ENCODE measurements at places on chromosomes 5 and 9.

DNA sequence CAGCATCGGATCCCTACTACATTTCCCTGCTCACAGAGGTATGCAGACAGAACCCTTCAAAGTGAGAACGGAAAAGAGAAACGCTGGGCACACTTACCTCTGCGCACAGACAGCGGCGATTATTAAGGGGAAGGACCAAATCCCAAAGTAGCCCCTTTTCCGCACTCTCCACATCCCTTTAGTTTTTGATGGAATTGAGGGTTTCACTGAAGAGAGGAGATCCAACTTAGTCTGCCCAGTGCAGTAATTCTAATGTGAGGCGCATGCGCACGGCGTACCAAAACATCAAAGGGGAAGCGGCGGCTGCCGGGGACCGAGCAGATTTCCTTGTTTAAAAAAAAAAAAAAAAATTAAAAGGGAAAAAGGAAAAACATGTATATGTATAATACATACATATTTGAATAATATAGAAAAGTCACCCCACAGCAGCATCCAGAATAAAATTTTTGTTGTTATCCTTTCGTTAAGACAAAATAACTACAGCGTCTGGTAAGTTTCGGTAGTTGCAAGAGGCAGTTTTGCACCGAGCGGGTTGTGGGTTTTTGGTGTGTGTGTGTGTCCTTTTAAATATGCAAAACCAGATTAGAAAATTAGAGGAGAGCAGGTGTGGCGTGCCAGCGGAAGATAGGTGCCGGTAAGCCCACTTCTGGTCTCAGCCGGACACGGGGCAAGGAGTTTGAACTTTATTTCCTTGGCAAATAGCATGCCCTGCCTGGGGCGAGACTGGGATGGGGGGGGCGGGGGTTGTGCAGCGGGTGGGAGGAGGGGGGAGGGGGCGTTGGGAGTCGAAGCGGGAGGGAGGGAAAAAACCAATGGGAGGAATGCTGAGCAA lies at the start of gene GABRB2:
Gene GABRB2 (minus strand): TSS at position 256 of the 832 bp plus-strand sequence. CDS start 82 bp downstream, at position 174.
- no peak for DNase-seq

GRCh38 chr9:77827104-77827784 lies 179.1 kb upstream of the GNA14 start:
- DNase-seq = no peak

- no peak for DNase-seq
Observed at GRCh38 chr5:22835686-22836085, 17.5 kb downstream of the CDH12 start.

DNA sequence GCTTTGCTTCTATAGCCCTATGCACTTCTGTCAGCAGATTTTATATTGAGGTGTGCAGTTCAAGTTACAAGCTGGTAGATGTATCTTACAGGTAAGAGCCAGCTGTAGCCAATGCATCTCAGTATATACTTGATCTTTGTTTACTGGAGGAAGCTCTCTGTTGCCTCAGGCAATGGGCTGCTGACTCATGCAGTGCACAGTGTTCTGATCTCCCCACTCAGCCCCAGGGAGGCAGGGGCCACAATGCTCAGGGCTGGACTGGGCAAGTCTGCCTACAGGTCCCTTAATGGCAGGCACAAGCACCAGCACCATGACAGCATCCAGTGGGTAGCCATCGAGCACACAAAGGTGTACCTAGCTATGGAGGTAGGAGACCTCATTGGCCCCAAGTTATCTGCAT lies 178.8 kb upstream of the CDH10 start:
- DNase-seq = peak; percentile 5

GRCh38 chr5:147701468-147701867 lies 81.1 kb downstream of the JAKMIP2 start:
- DNase-seq = no peak

DNA sequence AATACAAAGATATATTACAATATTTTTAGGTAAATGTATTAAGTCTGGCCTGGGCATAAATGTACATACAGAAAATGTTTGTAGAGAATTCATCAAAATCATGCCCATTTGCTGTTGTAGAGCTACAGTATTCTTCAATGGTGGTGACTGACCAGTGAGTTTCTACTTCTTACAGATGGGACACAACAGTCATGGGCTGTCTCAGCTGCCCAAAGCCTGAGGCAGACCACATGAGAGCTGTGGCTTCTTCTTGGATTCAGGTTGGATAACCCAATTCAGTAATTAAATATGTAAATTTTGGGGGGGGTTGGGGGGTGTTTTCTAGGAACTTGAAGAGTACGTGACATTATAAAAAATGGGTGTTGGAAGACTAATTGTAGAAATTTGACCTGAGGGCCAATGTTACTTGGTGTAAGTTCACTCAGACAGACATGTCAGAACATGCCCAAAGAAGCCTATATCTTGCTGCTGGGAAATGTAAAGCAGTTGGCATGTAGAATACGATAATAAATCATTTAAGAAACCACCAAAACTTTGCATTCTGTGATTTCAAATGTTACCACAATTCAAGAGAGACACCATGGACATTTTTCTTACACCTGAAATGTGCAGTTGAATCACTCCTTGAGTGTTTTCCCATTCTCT lies 17.9 kb downstream of the STARD4 start:
- DNase-seq = no peak

DNA sequence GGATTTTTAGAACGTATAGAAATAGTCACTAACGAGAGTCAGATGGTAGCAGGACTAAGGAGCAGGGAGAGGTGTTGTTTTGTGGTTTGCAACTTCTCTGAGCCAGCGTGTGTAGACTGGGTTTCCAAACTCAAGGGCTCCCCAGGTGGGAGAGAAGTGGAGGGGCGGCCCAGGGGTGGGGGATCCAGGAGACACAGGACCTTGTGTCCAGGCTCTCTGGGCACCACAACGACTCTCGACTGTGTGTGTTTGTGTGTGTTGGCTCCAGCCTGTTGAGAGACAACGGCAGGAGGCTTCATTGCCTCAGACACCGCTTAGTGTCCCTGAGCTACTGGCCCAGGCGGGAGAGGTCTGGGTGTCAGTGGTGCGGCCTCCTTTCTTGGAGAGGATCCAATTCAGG lies 934 bp upstream of the FCN1 start:
- no peak for DNase-seq

DNA sequence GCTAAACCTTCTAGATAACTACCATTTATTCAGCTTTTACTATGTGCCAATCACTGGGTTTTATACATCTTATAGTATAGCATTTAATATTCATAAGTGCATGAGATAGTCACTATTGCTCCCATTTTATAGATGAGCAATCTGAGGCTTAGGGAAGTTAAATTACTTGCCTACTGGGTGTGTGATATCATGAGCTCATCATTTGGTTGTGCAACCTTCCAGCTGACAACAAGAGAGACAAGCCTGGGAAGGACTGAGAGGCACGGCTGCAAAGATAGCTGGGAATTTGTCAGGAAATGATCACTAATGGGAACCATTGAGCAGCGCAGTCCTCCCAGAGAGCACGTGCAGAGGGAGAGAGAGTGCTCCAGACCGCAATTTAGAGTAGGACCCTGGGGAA lies 481.6 kb upstream of the KIF2A start:
- DNase-seq = no peak

GRCh38 chr5:133287500-133287899 lies 235.7 kb downstream of the HSPA4 start:
- peak; percentile 42 for DNase-seq

- DNase-seq = peak; percentile 14
Observed at GRCh38 chr5:111929261-111929660, 172.3 kb upstream of the NREP start.

DNA sequence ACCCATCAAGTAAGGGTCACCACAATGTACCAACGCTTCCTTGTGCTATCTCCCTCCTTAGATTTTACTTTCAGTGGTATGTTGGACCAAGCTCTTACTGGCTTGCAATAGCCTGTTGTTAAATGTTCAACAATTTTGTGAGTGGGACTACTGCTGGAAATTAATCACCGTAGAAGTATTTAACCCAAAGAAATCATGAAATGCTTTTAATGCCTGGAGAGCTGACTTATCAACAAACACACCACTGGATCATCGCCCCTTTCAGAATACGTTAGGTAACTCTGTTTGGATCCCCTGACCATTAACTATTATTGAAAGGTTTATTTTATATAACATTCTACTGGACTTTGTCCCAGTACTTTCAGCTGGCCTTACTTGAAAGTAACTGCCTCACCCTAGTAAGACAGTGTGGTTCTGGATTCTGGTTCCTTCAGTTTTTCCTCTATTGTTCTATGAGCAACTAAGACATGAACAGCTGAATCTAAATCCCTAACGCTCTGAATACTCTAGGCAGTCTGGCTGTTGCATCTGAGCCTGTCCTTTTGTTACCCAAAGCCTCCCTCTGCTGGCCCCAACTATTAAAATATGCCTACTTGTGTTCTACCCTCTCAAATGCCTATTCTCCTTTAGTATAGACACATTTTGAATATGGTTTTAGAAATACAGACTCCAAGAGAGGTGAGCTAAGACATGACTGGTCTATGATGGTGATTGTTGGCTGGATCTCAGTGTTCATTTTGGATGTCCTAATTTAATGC lies 1203.4 kb upstream of the DMAC1 start:
- DNase-seq = no peak

Data from ELR (cell line).